ENCODE measurements at places on chromosomes 3 and 15. TPM values are rescaled to one million over a fixed set of nuclear protein-coding genes. Genes with fewer than 3 reads are reported as not detected.
A peak's percentile ranks its signal among the peaks of the same experiment; 100 is the strongest.

DNA sequence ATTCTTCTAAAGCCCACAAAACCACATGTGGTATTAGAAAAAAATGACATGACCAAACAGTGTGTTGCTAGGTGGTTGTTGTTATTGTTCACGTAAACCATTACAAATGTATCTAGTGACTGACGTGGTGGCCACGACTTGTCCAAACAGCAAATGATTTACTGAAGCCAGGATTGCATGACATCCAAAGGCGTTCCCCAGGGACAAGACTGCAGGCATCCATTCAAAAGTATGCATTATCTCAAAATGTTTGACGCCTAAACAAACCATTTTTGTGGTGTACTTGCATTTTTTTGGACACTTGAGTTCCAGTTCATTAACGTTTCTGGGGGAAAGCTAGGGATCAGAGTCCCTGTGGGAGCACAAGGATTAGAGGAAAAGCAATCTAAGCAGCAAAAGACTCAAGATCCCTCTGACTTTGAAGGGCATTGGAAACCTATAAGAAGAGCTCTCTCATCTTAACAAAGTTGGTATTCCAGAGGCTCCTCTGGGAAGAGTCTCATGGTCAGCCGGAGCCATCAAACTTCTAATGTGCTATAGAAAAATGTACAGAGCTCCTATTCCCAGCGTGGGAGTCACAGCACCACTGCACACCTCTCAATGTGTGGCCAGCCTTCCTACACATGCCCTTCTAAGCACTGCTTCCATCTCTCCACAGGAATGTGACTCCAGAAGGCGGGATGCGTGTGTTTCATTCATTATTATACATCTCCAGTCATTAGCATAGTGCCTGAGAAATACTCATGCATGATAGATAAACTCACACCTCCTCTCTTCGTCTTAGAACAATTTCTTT, 62.9 kb downstream of the FBN1 start:
- no peak for DNase-seq

Gene ADPRH
- 19.0 TPM for polyA plus RNA-seq

DNA sequence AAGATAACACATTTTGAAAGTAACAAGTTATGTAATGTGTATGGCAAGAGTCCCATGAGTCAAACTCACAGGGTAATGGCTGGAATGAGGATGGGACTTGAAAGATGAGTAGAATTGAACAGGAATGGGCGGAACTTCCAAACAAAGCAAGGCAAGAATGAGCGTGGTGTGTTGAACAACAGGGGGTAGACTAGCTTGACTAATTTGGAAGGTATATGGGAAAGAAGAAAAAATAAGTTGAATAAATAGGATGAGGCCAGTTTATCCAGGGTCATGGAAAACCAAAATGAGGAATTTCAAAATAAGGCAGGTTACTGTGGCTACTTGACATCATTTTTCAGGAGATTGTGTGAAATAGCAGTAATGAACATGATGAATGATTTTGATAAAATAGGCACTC, 2.5 kb upstream of the DPH6 start:
- DNase-seq: no peak

GRCh38 chr15:70486451-70487386, 276.6 kb downstream of the UACA start:
- DNase-seq: peak; percentile 91

Gene ESYT3
- polyA plus RNA-seq: not detected

- no peak for DNase-seq
Observed at GRCh38 chr15:77823736-77824135, 191.0 kb upstream of the LINGO1 start.

DNA sequence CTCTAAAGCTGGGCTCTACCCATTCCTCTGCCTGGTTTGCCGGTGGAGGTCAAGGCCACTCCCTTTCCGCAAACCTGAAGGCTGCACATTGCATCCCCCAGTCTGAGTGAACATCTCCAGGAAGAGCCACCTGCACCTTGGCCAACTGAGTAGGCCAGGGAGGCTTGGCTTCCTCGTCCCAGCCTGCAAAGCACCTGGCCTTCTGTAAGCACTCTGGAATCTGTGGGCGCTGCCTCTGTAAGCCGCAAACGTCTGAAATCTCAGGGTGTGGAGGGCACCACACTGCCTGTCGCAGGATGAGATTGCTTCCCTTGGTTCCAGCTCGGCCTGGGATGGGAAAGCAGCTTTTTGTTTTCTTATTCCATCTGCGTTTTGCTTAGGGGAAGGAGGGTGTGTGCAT, 81.3 kb downstream of the SEC22A start:
- DNase-seq: no peak

Gene C15orf62
- polyA plus RNA-seq: 0.27 TPM

GRCh38 chr15:74530771-74531143, 10.3 kb upstream of the ARID3B start:
- no peak for DNase-seq

GRCh38 chr15:25703726-25704125, 159.4 kb downstream of the ATP10A start:
- no peak for DNase-seq

- no peak for DNase-seq
Observed at GRCh38 chr3:56788521-56788920, 13.2 kb downstream of the ARHGEF3 start.

GRCh38 chr3:50120364-50121071, 31.8 kb downstream of the RBM5 start:
- no peak for DNase-seq

Gene RBP2
- polyA plus RNA-seq: not detected

GRCh38 chr3:27503526-27503925, 19.3 kb upstream of the SLC4A7 start:
- DNase-seq: no peak

- DNase-seq: no peak
Observed at GRCh38 chr3:158352551-158352950, 218.4 kb upstream of the MLF1 start.

DNA sequence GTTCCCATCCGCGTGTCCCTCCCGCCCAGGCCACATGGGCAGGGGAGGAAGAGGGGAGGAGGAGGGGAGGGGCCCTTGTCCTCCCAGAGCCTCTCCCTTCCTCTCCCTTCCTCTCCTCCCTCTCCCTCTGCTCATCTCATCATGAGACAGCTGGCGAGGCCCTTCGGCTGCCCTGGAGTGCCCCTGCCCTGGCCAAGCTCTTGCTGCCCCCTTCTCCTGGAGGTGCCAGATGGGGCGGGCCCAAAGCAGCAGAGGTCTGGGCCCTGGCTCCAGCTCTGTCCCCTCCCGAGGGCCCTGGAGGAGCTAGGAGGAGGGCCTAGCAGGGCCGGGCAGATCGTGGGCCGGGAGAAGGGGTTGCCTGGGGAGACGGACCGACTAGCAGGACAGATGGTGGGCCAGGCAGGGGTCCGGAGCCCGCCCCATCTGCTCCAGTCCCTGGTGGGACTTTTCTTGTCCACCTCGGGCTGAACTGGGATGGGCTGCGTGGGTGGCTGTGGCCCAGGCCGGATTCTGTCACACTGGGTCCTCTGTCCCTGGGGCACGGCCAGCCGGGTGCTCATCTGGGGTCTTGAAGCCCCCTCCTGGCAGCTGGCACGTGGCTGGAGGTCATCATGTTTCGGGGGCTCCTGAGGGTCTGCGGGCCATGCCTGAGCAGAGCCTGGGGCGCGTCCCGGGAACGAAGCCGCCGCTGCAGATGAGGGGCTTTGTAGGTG, 183.4 kb downstream of the GOLGA6L6 start:
- no peak for DNase-seq

DNA sequence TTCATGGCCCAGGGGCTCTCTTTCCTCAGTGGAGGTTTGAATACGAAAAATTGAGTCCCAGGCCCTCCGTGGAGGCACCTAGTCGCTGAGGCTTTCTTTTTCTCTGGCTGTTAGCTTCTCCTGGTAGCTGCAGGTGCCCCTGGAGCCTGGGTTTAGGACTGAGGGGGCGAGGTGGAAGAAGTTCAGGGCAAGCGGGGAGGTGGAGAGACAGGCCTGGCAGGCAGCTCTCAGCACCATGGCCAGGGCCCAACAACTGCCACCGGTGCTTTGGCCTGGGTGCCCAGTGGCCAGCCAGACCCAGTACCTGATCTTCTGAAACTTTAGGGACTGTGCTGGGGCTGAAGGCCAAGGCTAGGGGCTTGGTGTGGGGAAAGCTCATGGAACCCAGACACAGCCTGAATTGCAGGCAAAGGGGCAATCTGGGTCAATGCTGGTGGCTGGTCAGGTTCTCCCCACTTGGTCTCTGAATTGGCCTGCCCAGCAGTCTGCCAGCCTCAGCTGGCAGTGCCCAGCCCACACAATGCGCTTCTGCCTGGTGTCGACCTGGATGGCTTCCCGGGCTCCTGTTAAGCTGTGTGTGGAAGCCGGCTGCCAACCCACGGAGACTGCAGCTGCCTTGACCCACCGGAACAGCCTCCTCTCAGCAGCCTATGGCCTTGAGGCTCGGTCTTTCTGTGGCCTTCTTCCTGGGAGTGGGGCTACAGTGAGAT, 30.3 kb upstream of the POLG start:
- no peak for DNase-seq

- no peak for DNase-seq
Observed at GRCh38 chr3:187858041-187858440, 112.8 kb upstream of the BCL6 start.

DNA sequence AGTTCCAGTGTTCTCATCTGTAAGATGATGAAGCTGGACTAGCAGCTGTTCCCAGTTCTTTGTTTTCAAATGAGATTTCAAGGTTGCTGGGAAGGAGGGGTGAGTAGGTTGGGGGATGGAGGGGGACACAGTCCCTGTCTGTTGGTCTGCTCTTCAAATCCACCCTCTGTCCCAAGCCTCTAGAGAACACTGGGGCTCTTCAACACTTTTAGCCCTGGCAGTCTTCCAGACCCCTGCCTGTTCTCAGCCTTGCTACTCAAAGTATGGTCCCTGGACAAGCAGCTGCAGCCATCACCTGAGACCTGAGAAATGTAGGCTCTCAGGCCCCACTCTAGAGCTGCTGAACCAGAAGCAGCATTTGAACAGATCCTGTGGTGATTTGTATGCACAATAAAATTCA, 41.3 kb downstream of the NEK11 start:
- no peak for DNase-seq

Gene TEX55
- polyA plus RNA-seq: not detected

- no peak for DNase-seq
Observed at GRCh38 chr3:41131224-41131623, 68.1 kb upstream of the CTNNB1 start.

DNA sequence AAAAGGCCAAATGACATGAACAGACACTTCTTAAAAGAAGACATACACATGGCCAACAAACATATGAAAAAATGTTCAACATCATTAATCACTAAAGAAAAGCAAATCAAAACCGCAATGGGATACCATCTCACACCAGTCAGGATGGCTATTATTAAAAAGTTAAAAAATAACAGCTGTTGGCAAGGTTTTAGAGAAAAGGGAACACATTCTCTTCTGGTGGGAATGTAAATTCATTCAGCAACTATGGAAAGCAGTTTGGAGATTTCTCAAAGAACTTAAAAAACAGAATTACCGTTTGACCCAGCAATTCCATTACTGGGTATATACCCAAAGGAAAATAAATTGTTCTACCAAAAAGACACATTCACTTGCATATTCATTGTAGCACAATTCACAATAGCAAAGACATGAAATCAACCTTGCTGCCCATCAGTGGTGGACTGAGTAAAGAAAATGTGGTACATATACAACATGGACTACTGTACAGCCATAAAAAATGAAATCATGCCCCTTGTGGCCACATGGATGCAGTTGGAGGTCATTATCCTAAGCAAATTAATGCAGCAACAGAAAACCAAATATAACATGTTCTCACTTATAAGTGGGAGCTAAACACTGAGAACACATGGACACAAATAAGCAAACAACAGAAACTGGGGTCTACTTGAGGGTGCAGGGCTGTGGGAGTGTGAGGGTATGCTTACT, 190.7 kb upstream of the MCTP2 start:
- no peak for DNase-seq

GRCh38 chr15:75966073-75966472, 46.2 kb downstream of the NRG4 start:
- no peak for DNase-seq

DNA sequence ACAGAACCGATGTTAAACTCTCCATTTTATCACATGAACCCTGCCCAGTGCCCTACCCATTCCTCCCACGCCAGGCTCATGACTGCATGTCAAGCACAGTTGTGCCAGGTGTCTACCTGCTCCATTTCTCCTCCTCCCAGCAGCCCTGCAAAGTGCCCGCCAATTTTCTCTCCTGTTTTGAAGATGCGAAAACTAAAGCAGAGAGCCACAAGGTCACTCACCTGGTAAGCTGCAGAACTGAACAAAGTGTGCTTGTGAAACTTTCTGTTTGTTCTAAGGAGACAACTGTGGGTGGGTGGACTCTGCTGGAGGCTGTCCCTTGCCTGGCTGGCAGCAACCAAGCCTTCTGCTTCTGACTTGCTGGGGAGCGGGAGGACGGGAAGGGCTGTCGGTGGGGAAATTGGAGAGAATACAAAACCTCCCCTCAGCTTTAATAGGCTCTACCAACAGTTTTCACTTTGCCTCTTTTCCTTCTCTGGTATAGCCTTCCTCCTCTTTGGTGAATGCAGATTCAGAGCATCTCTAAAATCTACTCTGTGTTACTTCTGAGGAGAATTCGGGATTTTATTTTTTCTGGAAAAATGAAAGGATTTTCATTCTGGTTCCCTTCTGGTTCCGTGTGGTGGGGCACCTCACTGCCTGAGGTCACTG, 23.0 kb downstream of the LIMD1 start:
- no peak for DNase-seq

Gene TNIK
- polyA plus RNA-seq: 51.6 TPM

DNA sequence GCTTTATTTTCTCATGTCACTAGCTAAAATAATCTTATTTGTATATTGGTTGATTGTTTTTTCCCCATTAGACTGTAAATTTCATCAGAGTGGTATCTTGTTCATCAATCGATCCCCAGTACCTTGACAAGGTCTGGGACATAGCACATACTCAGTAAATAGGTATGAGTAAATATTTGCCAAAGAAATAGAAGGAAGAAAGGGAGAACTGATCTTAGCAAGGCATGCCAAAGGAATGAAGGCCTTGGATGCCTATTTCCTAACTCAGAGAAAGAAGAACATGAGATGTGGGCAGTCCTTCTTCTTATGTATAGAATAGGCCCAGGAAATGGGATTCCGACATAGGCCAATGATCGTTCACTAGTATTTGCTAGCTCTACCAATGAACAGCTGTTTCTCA, 54.7 kb downstream of the ISL2 start:
- no peak for DNase-seq

GRCh38 chr15:56215769-56216168, 27.9 kb downstream of the RFX7 start:
- DNase-seq: no peak

GRCh38 chr15:29601811-29602210, 220.5 kb downstream of the TJP1 start:
- DNase-seq: no peak

Gene GATA2
- polyA plus RNA-seq: not detected

Data from GM12878 (cell line).